ENCODE measurements at places on chromosomes 12 and 14. TPM values are rescaled to one million over a fixed set of nuclear protein-coding genes. Genes with fewer than 3 reads are reported as not detected.
A peak's percentile ranks its signal among the peaks of the same experiment; 100 is the strongest.

GRCh38 chr12:53601296-53601847 lies 24.8 kb downstream of the ATF7 start:
- peaks cover 20% of the 10 kb centered on the region for H3K4me1 ChIP-seq
- H3K27ac ChIP-seq = no peak overlapping the region
- DNase-seq = no peak
- H3K27me3 ChIP-seq = no peaks in the 10 kb centered on the region
- H3K36me3 ChIP-seq = no peaks in the 10 kb centered on the region

GRCh38 chr12:103832048-103832997 lies 8.7 kb downstream of the NT5DC3 start:
- no peaks in the 10 kb centered on the region for H3K27me3 ChIP-seq

DNA sequence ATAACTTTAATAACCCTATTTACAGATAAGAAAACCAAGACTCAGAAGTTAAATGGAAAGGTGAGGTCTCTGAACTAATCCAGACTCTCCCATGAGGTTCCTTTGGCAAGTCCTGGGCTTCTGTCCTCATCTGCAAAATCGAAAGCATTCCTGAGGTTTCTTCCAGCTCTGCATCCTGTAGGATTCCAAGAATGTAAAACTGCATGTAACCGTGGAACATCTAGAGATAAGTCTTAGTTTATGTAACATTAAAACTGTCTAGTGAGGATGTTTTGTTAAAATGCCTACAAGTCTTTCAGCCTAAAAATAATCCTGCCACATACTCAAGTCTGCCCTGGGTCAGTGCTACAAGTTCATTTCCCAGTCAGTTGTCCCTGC lies 7.3 kb upstream of the ITFG2 start:
- H3K4me1 ChIP-seq = peaks cover 3% of the 10 kb centered on the region
- H3K36me3 ChIP-seq = peaks cover 2% of the 10 kb centered on the region
- DNase-seq = no peak
- H3K27ac ChIP-seq = peak overlapping the region; percentile 14
- no peaks in the 10 kb centered on the region for H3K27me3 ChIP-seq
- H3K4me3 ChIP-seq = no peak overlapping the region

DNA sequence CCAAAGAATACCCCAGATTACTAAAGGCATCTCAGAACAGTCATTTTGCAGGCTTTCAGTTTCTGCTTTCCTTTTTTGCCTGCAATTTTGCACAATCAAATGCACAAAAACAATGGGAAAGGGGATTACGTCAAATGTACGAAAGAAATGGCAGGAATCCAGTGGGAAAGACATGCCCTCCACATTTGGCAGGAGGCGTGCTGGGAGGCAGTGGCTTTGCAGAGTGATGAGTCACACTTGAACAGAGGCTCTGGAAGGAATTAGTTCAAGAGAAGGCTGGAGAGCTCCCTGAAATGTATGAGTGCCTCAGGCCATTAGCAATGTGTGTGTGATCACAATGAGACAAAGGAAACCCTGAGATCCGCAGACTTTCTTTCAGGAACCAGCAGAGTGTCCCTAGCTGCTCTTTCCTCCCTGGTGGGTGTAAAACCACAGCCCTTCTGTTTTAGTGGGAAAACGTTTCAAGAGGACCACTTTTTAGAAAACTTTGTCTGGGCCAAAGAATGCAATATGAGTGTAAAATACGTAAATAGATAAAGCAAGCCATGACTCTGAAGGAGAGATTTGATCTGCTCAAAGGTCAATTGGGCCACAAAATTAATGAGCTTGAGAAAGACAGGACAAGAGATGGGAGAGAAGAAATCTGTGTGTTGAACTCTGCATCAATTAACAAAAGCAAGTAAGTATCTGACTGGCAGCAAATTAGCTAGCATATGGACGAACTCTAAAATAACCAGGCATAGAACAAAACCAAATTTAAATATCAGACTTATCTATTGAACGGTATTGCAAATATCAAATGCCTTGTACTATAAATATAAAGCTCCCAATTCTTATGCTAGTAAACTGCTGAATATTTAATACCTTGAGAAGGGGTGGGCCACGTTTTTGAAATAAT lies 155.4 kb upstream of the PDE3A start:
- no peak overlapping the region for H3K27ac ChIP-seq
- DNase-seq = no peak
- no peaks in the 10 kb centered on the region for H3K36me3 ChIP-seq

- H3K27ac ChIP-seq = no peak overlapping the region
- no peak overlapping the region for H3K4me3 ChIP-seq
- H3K36me3 ChIP-seq = no peaks in the 10 kb centered on the region
- H3K4me1 ChIP-seq = no peaks in the 10 kb centered on the region
- H3K27me3 ChIP-seq = no peaks in the 10 kb centered on the region
Measured at GRCh38 chr14:34180869-34181268, 230.0 kb upstream of the EGLN3 start.

DNA sequence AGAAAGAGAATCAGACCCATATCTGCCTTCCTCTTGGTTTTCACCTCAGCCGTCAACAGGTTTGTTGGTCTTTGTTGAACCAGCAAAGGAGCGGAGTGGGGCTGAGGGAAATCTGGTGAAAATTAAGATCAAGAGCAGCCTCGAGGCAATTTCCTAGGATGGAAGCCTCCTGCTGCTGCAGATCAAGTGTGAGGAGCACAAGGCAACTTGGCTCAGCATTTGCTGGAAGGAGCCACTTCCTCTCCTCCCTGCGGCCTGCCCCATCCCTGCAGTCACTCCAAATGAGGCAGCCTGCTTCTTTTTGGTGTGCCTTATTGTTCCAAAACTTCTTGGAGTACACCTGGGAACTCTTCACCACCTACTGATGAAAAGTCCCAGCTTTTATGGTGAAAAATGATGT lies 4.9 kb downstream of the TC2N start:
- peak overlapping the region; percentile 100 for H3K27ac ChIP-seq
- peak overlapping the region; percentile 85 for H3K4me3 ChIP-seq
- peaks cover 15% of the 10 kb centered on the region for H3K36me3 ChIP-seq
- no peak for DNase-seq

- no peaks in the 10 kb centered on the region for H3K27me3 ChIP-seq
- no peak overlapping the region for H3K27ac ChIP-seq
- H3K4me3 ChIP-seq = no peak overlapping the region
- H3K4me1 ChIP-seq = peaks cover 20% of the 10 kb centered on the region
- DNase-seq = no peak
- H3K36me3 ChIP-seq = no peaks in the 10 kb centered on the region
Measured at GRCh38 chr14:24695265-24696241, 61.6 kb upstream of the GZMB start.

DNA sequence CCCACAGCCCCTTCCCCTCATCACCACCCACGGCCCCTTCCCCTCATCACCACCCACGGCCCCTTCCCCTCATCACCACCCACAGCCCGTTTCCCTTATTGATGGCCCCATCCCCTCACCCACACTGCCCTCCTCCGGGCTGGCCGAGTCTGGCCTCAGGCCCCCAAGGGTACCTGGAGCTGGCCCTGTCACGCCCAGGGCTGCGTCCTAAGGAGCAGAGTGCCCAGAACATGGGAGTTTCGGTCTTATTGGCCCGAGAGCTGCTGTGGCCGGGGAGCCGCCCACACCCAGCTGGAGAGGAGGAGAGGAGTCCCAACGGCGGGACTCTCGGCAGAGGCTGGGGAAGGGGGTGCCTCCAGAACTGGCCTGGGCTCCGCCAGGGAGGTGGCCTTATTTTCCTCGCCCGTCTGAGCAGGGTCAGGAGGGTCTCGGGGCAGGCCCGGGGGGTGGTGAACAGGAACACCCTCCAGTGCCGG lies 182.3 kb downstream of the KIF26A start:
- DNase-seq = no peak
- H3K27ac ChIP-seq = no peak overlapping the region
- no peaks in the 10 kb centered on the region for H3K4me1 ChIP-seq
- no peak overlapping the region for H3K4me3 ChIP-seq
- peaks cover 8% of the 10 kb centered on the region for H3K27me3 ChIP-seq

DNA sequence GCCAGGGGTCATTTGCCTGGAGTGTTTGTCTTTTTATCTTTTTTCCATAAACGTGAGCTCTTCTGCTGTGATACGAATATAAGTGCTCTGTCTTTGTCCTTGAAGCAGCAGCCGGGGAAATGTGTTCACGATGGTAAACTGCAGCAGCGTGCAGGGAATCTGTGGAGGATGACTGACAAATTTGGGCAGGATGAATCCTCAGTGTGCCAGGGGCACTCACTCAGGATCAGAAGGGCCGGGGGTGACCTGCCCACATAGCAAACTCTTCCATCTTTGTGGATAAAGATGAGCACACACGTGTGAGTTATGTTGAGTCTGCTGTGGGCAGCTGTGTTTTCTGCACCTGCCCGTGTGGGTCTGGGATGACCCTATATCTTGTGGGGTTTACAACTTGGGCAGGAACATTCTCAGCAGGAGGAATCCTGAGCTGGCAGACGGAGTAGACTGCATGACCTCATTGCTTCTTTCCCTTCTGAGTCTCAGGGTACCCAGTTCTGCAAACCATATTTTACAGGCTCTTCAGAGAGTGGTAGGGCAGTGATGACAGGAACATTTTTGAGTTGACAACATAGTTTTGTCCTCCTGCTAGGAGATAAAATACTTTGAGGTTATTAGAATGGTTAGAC lies 711 bp downstream of the ANO4 start:
- H3K27ac ChIP-seq = no peak overlapping the region
- H3K4me3 ChIP-seq = no peak overlapping the region
- H3K4me1 ChIP-seq = no peaks in the 10 kb centered on the region

DNA sequence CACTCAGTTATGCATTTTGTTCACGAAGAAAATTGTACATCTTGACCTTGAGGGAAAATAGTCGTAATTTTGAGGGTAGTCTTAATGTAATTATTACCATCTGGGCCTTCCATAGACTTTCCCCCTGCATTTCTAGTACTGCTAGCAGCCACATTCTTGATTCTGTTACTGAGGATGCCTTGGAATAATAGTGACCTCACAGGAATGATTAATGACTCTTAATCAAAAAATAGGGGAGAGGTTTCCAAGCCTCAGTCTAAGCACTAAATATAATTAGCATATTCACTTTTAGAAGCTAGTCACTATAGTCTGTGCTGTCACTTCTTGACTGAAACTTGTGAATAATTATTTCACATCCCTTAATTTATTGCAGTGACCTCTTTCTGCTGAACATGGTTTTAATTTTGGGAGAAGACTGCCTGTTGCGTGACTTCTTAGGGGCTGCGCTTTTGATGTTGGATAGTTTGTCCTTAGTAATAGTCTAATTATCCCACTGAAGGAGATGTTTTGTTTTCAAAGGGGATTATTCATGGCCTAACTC lies 400.5 kb downstream of the ADAMTS20 start:
- no peaks in the 10 kb centered on the region for H3K36me3 ChIP-seq
- no peak overlapping the region for H3K27ac ChIP-seq
- DNase-seq = no peak
- no peak overlapping the region for H3K4me3 ChIP-seq
- H3K4me1 ChIP-seq = no peaks in the 10 kb centered on the region

- H3K27me3 ChIP-seq = no peaks in the 10 kb centered on the region
- DNase-seq = peak; percentile 20
- H3K36me3 ChIP-seq = peaks cover 8% of the 10 kb centered on the region
- peak overlapping the region; percentile 97 for H3K4me3 ChIP-seq
Measured at GRCh38 chr12:108634341-108634751, 652 bp upstream of the SELPLG start.

- H3K4me3 ChIP-seq = no peak overlapping the region
- H3K4me1 ChIP-seq = no peaks in the 10 kb centered on the region
- no peak overlapping the region for H3K27ac ChIP-seq
- no peaks in the 10 kb centered on the region for H3K36me3 ChIP-seq
- no peak for DNase-seq
- H3K27me3 ChIP-seq = no peaks in the 10 kb centered on the region
Measured at GRCh38 chr12:44431647-44432343, 444.3 kb downstream of the NELL2 start.

GRCh38 chr12:64181430-64182291 lies 40.4 kb downstream of the KICS2 start:
- no peaks in the 10 kb centered on the region for H3K27me3 ChIP-seq
- no peak overlapping the region for H3K27ac ChIP-seq
- peaks cover 2% of the 10 kb centered on the region for H3K36me3 ChIP-seq
- H3K4me1 ChIP-seq = no peaks in the 10 kb centered on the region

- no peak within 1 kb of the TSS for H3K27ac ChIP-seq
- peaks cover 14% of the 10 kb centered on the region for H3K4me1 ChIP-seq
- peak within 1 kb of the TSS; percentile 90 for H3K4me3 ChIP-seq
- H3K27me3 ChIP-seq = peaks cover 47% of the 10 kb centered on the region
Measured at GRCh38 chr14:91947475-91948184, at the start of gene FBLN5. Gene FBLN5, minus strand, starts transcription at chr14:91947694. Its CDS starts 465 bp downstream, at chr14:91947229.

DNA sequence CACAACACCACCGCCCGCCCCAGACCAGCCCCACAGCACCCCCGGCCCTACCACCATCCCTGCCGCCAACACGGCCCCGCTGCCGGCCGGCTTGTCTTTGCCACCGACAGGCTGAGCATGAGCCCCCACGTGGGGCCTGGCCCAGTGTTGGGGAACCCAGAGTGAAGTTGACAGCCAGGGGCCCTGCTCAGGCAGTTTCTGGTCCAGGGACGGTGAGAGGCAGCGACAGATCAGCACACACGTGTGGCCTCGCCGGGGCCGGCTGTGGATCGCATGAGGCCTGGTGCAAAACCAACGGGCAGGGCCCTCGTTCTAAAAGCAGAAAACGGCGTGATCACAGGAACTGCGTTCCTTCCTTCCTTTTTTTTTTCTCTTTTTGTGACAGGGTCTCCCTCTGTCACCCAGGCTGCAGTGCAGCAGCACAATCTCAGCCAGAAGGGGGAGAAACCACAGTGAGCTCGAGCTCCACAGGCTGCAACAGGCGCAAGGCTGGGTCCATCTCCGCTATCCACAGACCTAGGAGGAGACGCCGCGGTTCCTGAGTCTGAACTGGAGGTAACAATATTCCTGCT lies 50.5 kb upstream of the FBRSL1 start:
- H3K36me3 ChIP-seq = peaks cover 2% of the 10 kb centered on the region
- DNase-seq = no peak
- peaks cover 10% of the 10 kb centered on the region for H3K4me1 ChIP-seq
- no peaks in the 10 kb centered on the region for H3K27me3 ChIP-seq
- H3K4me3 ChIP-seq = peak overlapping the region; percentile 56

DNA sequence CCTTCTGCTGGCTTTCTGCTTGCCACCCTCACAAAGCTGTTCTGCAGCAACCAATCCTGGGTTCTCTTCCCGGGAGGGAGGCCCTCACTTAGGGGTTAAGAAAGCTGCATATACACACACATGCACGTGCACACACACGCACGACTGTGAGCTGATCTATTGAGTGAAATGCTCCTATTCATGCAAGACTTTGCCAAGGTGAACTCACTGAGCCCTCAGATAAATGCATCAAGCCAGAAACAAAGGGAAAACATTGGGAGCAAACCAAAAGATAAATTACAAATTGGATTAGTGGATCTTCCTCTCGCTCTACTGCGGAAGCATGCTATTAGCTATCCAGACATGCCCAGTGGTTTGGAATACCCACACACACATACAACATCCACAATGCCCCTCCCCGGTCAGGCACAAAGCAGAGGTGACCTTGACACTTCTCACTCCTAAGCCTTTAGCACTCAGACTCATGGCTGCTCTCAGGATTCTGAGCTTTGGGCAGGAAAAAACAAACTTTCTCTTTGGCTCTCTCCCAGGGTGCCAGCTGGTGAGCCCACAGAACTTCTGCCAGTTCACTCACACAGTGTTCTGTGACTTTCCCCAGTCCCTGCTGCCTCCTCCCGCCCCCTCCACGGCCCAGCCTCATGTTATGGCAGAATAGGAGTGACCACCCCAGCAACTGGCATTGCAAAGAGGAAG lies 320.0 kb downstream of the DPF3 start:
- peaks cover 7% of the 10 kb centered on the region for H3K4me1 ChIP-seq
- H3K36me3 ChIP-seq = peaks cover 2% of the 10 kb centered on the region
- peaks cover 17% of the 10 kb centered on the region for H3K27me3 ChIP-seq
- no peak overlapping the region for H3K27ac ChIP-seq
- H3K4me3 ChIP-seq = no peak overlapping the region

Gene PKP2
- total RNA-seq = 0.25 TPM

Gene NPFF
- total RNA-seq = not detected

Gene NGB
- total RNA-seq = not detected

Gene KCNC2
- total RNA-seq = not detected

Gene STON2
- 2.3 TPM for total RNA-seq
